Activated T-helper 1 cell treated with anti-CD3 and anti-CD28 coated beads, Interleukin-12 subunit alpha, Interleukin-12 subunit beta, Interleukin-2, Interleukin-4 antibody, amounts not matched to agents 30 ng/mL and 10 ng/mL and 1 ng/mL, durations not matched to agents 14 hours and 24 hours and 36 hours (primary cell): ENCODE measurements at places on chromosomes 3 and 15.

DNA sequence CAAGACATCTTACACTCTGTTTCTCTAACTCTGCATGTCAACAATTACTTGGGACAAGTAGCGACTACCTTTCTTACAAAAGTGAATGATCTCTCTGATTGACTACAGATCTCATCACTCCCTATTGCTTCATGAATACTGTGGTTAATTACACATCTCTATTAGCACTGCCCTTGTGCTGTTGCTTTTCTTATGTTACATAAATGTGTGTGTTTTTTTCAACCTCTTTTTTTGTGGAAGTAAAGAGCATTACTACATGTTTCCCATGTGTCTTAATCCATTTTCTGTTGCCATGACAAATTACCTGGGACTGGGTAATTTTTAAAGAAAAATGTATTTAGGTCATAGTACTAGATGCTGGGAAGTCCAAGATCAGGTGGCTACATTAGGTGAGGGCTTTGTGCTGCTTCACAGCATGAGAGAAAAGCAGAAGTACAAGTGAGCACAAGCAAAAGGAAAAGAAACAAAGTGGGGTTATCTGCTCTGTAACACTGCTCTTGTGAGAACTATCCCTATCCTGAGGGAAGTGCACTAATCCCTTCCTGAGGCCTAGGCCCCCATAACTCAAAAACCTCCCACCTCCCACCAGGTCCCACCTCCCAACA, 298.2 kb upstream of the SATB1 start:
- DNase-seq = no peak

DNA sequence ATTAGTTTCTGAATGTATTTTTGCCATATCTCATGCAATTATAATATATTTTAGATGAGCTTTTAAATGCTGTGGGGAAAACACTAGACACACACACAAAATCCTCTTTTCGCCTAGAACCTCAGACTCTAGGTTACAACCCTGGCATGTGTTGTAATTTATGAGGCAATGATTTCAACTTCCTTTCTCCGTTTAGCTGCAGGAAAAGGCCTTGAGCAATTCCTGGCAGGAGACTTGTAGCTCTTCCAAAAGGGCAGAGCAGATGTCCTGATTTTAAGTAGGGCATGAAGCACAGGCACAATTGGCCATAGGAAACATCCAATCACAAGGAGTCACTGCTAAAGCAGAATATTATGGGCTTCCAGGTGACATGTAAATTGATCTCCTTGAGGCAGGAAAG, 82.0 kb downstream of the GPR156 start:
- DNase-seq = no peak

DNA sequence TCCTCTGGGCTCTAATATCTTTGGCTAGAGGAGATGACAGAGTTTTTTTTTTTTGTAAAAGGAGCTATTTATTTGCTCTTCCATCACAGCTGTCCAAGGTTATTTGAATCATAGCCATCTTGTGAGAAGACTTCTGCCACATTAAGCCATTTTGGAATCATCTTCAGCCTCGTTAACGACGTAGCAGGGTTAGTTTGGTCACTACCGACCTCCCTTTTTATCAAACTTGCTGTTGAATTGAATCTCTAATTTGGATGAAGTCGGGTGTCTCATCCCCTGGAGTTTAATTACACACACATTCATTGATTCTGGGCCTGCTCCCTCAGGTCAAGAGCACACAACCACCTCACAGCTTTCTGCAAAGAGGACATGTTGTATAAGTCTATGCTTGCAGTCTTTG, 238.7 kb downstream of the CPNE4 start:
- no peak for DNase-seq

GRCh38 chr3:27594096-27594690, 110.0 kb upstream of the SLC4A7 start:
- no peak for DNase-seq

DNA sequence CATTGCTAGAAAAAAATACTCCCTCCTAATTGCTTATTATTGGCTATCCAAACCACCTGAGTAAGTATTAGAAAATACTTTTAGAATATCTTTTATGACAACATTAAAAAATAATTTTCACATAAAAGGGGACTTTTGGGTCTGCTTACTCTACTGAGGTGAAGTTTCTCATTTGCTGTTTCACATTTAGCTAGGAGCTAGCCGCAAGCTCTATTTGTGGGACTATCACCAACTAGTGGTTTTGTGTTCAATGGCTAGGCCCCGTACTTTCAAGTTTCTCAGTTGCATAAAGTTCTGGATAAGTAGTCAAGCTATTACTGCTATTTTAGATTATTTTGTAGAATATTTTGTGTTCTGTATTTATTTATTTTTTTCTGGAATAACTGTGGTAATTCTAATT, 244.2 kb upstream of the SLITRK3 start:
- no peak for DNase-seq

DNA sequence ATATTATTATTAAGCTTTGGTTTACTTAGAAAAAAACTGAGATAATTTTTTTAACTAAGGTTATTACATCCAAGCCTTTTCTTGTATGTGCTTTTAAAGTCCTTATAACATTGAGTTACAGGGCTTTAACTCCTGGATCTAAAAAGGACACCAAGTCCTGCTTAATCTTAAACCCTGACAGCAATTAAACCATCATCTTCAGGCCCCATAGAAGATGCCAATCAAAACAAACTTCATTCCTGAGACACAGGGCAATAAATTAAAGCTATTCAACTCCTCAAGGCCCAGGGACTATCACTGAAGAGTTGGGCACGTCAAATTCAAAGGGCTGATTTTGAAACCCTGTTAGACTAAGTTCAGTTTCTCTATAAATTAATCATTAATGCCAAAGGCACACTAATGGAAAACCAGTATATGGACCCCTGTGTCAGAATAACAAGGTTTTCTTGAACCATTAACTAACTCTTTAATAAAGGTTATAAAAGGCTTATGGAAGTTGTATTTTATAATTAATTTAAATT, 1152.6 kb downstream of the NSUN3 start:
- no peak for DNase-seq

- DNase-seq = no peak
Observed at GRCh38 chr3:152902141-152902669, 67.3 kb downstream of the P2RY1 start.

GRCh38 chr3:43190670-43191069, 84.8 kb upstream of the POMGNT2 start:
- no peak for DNase-seq

DNA sequence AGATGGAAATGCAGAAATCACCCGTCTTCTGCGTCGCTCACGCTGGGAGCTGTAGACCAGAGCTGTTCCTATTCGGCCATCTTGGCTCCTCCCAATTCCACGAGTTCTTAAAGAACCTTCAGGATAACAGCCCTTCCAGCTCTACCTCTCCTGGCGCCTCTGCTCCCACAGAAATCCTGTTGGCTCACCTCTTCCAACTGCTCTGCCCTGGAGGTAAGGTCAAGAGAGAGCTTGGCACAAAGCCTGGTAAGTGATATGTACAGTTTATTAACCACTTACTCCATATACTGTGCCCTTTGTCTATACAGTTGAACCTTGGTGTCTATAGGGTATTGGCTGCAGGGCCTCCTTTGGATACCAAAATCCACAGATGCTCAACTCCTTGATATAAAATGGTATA, 17.8 kb upstream of the FGF12 start:
- no peak for DNase-seq

DNA sequence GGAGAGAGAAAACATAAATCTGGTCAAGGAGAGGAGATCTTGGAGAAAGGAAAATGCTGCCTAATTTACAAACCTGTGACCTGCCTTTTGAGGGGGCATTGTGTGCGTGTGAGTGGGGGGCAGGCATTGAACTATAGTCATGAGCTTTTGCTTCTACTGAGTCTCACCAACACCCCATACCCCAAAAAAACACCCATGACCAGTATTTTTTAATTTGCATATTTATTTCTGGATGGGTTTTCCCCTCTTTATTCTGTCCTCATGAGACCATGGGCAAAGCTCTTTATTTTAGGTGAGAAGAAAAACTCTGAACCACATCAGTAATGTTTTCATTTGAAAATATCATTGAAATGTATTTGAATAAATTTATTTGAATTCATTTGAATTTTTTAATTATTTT, 20.6 kb downstream of the CD80 start:
- DNase-seq = no peak

DNA sequence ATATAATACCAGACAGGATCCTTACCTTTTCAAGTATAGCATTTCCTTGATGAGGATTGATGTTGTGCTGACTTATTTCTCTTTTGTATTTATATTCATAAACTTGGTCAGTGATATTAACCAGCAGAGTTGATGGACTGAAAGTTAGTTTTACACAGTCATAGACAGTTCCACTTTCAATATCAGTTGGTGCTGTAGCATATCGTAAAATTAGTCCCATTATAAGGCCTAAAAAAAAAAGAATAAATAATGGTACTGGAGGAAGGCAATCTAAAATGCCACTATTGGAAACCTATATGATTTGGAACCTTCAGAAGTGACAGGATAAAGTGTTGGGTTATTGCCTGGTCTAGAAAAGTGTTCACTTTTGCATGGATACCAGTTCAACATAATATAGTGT, 16.3 kb downstream of the SLC9A9 start:
- DNase-seq = no peak

GRCh38 chr3:129985113-129985512, 10.6 kb downstream of the TRH start:
- DNase-seq = no peak

GRCh38 chr3:12706504-12707253, 42.8 kb upstream of the RAF1 start:
- DNase-seq = peak; percentile 53

DNA sequence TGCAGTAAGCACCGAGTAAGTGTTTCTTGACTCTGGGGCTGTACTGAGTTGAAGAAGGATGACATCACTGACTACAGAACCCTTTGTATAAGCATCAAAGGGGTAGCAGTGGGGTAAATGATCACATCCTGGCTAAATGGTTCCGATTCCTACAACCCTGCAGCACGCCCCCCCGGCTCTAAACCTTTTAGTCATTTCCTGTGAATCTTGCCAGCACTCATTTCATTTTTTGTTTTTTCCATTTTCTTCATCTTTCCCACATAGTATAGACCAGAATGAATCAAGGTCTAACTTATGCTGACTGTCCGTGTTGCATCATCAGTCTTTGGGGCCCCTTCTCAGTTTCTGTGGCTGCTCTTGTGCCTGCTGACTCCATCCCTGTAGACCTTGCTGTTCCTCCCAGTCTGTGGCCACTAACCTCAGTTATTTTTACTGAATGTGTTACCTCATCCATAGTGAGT, 383.1 kb upstream of the TPRG1 start:
- DNase-seq = peak; percentile 49

- DNase-seq = no peak
Observed at GRCh38 chr15:69454953-69455352, 2.3 kb downstream of the RPLP1 start.

GRCh38 chr15:52071570-52071969, 41.0 kb downstream of the BCL2L10 start:
- no peak for DNase-seq

- DNase-seq = no peak
Observed at GRCh38 chr3:5898106-5898505, 710.6 kb downstream of the EDEM1 start.

GRCh38 chr3:135229018-135229495, 434.0 kb downstream of the EPHB1 start:
- DNase-seq = no peak

GRCh38 chr3:52880047-52880446, 17.3 kb downstream of the STIMATE start:
- DNase-seq = no peak
